ENCODE measurements at places on chromosomes 6 and 20.
A peak's percentile ranks its signal among the peaks of the same experiment; 100 is the strongest.

GRCh38 chr20:56827763-56828162 is 198.7 kb downstream of the TFAP2C start:
- no peak for DNase-seq

DNA sequence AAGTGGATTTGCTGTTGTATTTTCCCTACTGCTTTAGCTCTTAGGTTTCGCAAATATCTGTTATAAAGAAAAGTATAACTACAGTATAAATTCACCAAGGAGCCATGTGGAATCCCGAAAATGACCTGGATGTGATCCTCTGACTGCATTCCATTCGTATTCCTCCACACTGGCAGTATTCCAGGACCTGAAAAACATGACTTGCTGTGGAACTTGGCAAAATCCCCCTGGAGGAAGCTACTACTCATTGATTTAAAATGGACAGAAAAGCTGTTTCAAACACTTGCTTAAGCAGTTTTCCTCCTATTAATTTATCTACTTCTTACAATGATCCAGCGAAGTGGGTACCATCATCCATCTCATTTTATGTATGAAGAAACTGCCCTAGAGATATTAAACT is 13.3 kb upstream of the ENPP5 start:
- DNase-seq, result no peak

- peak; percentile 84 for DNase-seq
These were observed 70.0 kb downstream of the SNX5 start for GRCh38 chr20:17898548-17898994.

DNA sequence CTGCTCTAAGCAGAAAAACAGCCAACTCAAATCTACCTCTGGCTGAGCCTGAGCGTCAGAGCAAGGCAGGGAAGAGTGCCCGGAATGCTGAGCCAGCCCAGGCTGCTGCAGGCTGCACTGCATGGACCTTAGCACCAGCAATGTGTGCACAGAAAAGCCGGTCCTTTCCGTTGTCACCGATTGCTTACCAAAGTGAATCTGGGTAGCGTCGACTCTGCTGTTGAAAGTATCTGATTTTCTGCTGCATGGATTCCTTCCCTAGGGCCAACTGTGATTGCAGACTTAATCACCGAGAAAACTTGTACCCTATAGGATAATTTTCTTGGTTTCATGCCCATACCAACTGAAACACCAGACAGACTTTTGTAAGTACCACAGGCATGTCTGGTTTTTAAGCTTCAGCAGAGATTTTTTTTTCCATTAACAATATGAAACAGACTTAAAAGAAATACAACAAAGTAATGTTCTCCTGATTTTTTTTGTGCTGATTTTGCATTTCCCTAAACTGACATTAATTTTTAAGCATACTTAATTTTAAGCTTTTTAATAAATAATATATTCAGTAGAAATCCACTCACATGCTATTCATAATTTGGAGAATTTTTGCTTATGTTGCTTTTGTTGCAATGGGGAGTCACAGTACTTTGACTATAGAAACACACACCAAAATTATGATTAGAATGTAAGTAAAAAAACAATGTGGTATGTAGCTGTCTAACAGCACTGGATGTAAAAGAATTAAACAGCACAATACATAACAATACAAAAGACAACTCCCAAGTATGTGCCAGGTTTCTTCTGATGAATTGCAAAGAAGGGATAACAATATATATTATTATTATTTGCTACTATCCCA is 218.0 kb downstream of the THBS2 start:
- DNase-seq, result no peak

GRCh38 chr6:136613477-136613876 is 63.3 kb upstream of the MAP7 start:
- DNase-seq, result no peak

DNA sequence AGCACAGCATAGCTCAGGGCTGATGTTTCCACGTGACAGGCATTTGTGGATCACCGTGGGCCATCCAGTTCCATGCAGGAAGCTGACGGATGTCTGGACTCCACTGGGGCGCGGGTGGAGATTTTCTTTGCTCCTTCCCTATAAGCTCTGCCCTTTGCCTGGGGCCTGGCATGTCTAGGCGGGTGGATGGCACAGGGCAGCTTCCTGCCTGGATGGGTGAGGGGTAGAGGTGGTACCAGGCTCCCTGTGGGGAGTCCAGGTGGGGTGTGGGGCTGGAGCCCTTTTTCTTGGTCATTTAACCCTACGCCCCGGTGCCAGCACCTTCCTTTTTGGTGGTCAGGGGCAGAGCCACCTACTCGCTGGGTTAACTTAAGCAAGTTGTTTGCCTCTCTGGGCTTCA is 10.4 kb downstream of the FAM110A start:
- no peak for DNase-seq

DNA sequence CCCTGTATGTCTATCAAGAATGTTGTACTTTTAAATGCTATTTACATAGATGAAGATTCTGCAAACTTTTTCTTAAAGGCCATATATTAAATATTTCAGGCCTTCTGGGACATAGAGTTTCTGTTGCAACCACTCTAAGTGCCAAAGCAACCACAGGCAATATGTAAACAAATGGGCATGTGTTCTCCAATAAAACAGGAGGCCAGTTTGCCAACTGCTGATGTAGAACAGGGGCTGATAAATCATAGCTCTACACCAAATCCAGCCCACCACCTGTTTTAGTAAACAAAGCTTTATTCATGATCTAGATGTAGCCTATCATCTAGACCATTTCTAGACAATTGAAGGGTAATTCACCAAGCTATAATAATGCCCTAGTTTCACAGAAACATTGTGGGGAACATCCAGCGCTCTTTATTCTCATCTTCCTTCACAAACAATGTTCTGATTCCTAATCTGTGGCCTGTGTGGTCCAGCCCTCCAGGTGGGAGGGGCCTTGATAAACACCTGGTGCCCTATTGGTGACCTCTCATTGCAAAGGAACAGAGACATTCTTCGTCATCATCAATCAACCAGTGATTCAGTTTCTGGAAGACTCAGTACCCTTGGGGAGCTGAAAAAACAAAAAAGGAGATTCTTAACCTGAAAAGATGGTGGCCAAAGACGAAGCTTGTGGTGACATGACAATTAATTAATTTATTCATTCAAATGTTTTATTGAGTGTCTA is 80.2 kb downstream of the PREP start:
- no peak for DNase-seq

GRCh38 chr6:44655412-44656342 is 268.2 kb downstream of the CDC5L start:
- DNase-seq, result peak; percentile 88

DNA sequence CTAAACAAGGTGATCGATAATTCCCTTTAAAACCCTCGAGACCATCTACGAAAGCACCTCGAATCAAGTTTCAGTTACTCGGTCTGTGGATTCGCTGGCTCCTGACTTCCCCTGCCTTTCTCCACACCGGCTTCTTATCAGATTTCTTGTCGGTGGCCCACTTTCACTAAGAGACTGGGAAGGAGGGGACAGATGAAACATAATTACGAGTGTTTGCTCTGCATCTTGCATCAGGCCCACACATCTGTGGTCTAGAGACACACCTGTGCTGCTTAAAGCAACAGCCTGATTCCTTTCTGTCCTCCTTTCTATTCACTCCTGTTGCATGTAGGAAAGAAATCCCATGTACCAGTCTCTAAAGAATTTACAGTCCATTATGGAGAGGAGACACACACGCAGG is 37.7 kb downstream of the INSM1 start:
- no peak for DNase-seq

DNA sequence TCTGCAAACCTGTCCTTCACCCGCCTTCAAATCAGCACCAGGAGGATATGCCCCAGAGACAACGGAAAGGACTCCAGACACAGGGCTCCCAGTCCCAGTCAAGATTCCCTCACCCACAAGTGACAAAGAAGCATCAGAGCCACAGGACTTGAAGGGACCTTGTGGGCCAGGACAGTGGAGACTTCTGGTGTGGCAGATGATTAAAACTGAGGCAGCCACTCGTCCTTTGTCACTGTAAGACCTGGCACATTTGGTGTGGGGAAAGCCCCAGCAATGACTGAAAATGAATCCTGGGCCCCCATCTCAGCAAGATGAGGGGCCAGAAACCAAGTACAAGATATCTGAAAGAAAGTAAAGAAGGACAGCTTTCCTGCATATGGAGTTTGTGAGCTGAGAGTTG is 15.6 kb upstream of the GMPR start:
- no peak for DNase-seq

DNA sequence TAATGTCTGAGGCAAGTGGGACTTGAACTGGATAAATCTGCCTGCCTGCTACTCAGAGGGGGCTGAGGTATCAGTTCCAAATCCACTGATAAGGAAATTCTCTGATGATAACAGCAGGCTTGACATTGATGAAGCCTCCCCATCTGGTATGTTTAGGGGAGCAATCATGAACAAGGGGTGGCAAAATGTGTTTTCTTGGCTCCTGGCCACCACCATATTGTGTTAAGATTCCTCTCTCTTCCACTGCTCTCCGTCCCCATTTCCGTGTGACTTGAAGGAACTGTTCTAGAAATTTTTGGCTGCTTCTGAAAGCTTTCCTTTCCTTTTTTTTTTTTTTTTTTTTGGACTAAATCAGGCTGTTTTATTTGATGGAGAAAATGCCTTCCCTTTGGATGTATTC is 335.3 kb upstream of the NRSN1 start:
- no peak for DNase-seq

DNA sequence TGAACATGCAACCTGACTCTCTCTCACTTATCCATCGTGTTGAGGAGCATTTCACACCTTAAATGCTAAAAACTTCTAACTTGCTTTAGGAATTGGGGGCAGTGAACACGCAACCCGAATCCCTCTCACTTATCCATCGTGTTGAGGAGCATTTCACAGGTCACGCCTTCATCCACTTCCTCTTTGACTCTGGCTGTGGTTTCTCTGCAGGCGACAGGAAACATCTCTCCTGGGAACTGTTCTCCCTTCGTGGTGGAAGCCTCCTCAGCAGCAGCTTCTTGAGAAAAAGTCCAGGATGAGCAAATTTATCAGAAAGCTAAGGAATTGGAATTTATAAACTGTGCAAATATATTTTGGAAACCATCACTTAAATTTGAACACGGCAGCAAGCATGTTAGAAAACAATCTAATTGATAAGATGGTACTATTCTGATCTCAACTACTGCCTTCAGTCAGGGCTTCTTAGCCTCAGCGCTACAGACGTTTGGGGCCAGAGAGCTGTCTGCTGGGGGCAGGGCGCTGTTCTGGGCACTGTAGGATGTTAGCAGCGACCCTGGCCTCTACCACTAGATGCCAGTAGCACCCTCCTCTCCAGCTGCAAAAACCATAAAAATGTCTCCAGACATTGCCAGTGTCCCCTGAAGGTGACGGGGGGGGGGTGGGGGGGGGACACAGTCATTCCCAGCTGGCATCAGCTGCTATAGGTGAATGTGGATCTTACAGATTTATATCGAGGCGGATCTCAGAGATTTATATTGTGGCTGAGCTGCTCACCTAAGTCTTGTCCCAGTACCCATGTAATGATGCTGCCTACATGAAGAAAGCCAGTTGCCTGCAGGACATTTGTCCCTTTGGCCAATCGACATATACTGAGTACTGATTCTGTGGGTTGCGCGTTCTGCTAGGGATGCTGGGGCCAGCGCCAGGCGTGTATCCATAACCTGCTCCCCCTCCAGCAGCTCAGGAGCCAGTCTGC is 26.2 kb downstream of the CTCFL start:
- peak; percentile 83 for DNase-seq

DNA sequence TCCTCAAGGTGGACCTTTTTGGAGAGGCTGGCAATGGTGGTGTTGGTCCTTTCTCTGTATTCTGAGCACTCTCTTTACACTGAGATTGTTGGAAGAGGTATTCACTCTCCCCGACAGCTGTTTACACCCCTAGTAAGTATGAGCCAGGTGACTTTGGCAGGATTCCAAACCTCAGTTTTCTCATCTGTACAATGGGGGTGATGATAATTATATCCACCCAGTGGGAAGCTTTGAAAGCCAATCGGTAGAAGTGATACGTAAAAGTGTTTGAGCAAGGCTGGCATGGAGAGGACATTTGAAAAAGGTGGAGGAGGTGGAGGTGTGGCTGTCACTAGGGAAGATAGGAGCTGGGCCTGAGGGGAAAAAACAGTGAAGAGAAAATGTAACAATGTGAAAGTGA is 35.5 kb downstream of the ISM1 start:
- DNase-seq, result no peak

DNA sequence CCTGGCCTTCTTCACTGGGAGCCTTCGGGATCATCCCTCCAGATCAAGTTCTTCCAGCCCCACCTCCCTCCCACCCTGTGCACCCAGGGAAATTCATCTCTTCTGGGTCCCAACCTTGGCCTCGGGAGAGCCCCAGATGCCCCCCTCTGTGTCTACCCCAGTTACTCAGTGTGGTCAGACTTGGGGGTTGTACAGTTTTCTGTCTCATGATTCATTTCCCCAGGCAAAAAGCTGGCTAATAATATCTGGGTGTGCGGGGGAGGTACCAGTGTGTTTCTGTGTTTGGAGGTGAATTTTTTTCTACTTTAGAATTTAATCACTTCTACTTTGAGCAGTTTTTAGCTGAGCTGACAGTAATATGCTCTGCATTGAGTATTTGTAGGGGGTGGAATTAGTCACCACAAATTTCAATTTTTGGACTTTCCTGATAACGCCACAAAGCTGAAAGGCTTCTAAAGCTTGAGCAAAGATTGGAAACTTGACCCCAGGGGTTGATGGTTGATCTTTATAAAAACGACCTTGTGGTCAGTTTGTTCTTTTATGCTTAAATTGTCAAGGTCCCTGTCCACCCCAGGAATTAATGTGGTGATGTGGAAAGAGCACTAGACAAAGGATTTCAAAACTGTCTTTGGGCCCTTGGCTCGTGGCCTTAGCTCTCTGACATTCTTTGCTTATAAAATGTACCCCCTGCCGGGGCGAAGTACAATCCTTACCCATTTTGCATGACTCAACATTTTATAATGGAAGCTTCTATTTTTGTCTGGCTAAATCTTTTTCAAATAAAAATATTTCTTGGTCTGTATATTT is 284.7 kb upstream of the TAB2 start:
- DNase-seq, result peak; percentile 65

DNA sequence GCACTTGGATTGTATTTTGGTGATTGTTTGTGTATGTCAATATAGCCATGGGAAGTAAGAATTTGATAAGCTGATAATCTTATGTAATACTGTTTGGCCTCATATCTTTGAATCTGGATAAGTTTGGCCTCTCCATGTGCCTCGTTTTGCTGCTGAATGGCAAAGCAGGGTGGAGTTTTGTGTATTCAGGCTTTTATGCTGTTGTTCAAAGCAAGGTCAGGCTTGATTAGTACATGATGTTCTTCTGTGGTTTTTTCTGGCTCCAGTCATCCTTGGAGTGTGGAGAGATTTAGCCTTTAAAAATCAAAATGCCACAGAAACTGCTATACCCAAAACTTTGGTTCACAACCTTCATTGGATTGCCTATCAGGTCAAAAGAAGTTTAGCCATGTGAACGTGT is 728.9 kb upstream of the GJE1 start:
- no peak for DNase-seq

- no peak for DNase-seq
These were observed 293.7 kb downstream of the PLCB1 start for GRCh38 chr20:8425802-8426201.

GRCh38 chr6:14159090-14159489 is 41.5 kb downstream of the CD83 start:
- DNase-seq, result no peak

DNA sequence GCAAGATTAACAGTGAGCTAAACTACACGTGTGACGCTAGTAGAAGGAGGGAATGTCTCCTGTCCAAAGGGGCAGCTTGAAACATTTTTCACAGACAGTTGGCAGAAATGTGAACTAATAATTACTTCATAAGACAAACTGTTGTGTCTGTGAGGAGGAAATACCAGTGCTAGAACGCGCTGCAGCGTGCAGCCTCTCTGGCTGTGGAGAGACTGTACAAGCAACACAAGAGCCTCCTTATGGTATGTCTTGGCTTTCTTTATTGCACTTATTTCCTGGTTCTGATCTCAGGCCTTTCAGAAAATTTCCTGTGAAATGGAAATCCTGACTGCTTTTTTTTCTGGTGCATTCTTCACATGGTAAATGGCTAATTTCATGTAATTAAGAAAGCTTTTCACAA is 25.3 kb upstream of the TIAM2 start:
- DNase-seq, result no peak

All from hematopoietic multipotent progenitor cell treated with erythropoietin and hydrocortisone succinate and interleukin-3 and kit ligand, for 4 days (in vitro differentiated cells).